Stimulated activated CD8-positive, alpha-beta memory T cell treated with anti-CD3 and anti-CD28 coated beads, Interleukin-4, amount 100 ng/mL, for 1 hour (primary cell): ENCODE measurements at places on chromosomes 7 and 10.

GRCh38 chr10:5805711-5806110 lies 7.5 kb downstream of the GDI2 start:
- DNase-seq: no peak

GRCh38 chr7:110918949-110919548 lies 171.9 kb upstream of the LRRN3 start:
- no peak for DNase-seq

DNA sequence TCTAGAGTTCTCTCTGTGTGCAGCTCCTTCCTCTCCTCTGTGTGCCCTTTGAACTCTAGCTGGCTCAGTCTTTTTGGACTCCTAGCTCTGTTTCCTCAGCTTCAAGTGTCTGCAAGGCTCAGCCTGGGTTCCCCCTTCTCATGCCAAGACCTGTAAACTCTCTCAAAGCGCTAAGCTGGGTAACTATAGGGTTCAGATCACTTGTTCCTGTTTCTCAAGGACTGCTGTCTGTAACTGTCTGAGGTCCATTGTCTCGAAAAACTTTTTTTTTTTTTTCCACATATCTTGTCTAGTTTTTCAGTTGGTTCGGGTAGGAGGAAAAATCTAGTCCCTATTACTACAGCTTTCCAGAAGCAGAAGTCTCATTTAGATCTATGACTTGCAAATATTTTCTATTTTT lies 46.6 kb upstream of the PPP1R17 start:
- DNase-seq: no peak

GRCh38 chr10:58404001-58404400 lies 18.8 kb downstream of the TFAM start:
- no peak for DNase-seq
